ENCODE measurements at places on chromosomes 13 and 19.

- DNase-seq = no peak
These were observed 261.6 kb downstream of the SLITRK6 start for GRCh38 chr13:85537601-85538000.

GRCh38 chr13:101065329-101065728, 351.0 kb downstream of the NALCN start:
- no peak for DNase-seq

- no peak for DNase-seq
These were observed 222.1 kb downstream of the DCLK1 start for GRCh38 chr13:35909091-35909490.

GRCh38 chr13:24683351-24683750, 3.1 kb downstream of the ATP12A start:
- DNase-seq = no peak

DNA sequence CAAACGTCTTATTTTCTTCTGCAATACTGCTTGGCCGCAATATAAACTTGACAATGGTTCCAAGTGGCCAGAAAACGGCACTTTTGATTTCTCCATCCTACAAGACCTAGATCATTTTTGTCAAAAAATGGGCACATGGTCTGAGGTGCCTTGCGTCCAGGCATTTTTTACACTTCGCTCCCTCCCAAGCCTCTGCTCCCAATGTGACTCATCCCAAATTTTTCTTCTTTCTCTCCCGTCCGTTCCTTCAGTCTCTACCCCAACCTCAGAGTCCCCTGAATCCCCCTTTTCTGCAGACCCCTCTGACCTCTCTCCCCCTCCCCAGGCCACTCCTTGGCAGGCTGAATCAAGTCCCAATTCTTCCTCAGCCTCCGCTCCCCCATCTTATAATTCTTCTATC, 14.3 kb upstream of the OR10H1 start:
- DNase-seq = no peak

DNA sequence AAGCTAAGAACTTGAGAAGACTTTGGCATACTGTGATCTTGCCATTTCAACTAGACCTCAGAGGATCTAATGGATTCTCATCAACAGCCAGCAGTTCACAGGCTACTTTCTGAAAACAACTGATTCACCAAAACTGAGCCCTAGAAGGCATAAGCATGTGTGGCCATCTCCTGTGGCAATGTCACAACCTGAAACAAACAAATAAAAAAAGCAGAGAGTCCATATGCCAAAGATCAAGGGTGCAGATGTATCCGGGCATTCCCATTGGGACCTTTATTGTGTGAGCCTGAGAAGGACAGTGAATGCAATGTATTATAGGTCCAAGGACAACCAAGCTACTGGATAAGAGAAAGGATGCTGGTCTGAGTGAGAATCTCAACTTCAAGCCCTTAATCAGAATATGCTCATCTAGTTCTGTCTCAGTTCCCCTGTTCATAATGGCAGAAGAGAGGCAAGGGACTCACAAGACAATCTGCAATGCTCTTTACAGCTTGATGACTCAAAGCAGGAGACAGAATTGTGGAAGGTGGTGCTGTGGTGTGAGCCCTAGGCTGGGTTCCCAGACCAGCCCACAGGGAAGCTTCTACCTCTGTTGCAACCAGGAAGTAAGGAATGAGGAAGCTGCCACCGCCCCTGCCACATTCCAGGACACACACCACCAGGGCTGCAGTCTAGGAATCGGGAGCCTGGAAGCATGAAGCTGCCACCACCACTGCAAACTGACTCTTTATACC, 133.7 kb downstream of the RAP2A start:
- no peak for DNase-seq

DNA sequence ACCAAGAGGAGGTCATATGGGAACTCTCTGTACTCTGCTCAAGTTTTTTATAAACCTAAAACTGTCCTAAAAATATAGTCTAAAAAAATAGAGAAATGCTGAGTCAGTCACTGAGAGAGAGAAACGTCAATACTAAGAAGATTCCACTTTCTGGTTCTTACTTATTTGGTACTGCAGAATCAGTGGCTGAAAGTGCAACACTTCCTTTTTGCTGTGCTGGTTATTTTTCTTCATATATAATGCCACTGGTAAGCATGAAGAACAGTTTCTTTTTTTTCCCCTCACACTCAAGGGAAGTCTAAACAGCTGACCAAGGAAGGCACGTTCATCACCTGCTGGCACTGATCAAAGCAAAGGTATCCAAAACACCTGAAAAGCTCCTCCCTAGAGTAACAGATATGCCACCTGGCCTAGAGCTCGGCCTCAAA, 44.3 kb upstream of the N4BP2L1 start:
- DNase-seq = no peak

GRCh38 chr13:19769854-19770253, 12.9 kb downstream of the PSPC1 start:
- DNase-seq = no peak

GRCh38 chr13:109205315-109205714, 575.9 kb downstream of the MYO16 start:
- no peak for DNase-seq

- DNase-seq = no peak
These were observed 39.3 kb upstream of the FLT1 start for GRCh38 chr13:28534210-28534609.

All from amygdala (tissue), 56 donors.